Stimulated activated CD4-positive, alpha-beta T cell treated with anti-CD3 and anti-CD28 coated beads, TNF-alpha, amount 100 ng/mL, for 1 hour (primary cell): ENCODE measurements at places on chromosomes 1 and 21.

DNA sequence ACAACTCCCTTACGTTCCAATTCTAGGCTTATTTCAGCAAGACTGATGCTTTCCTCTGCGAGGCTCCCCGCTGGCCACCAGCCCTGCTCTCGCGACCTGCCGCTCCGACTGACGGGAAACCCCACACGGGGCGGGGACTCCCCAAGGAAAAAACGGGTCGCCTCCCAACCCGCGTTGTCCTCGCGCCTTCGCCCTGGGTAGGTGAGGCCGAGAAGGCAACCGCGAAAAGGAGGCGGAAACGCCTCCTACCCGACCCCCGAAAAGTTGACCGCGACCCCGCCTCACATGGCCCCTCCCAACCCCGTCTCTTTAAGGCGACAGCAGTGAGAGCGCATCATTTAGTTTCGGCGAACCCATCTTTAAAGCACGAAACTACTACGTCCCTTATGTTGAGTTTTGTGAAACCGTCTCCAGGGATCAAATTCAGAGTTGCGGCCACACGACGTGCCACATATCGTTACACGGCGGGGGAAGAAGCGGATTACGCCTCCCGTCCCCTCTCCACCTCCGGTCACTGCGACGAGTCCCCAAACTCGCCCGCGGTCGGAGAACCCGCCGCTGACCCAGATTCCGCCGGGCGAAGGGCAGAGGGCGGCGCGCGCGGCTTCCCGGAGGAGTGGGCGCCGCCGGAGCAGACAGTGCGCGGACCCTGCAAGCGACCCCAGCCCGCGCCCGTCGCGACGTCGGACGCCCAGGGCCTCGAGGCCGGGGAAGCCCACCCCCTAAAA is 1.2 kb downstream of the ANP32E start:
- DNase-seq = peak; percentile 71

- no peak for DNase-seq
These were observed 2.4 kb upstream of the FCGR2A start for GRCh38 chr1:161502641-161503393.

GRCh38 chr1:237799762-237800474 is 90.8 kb downstream of the ZP4 start:
- DNase-seq = no peak

DNA sequence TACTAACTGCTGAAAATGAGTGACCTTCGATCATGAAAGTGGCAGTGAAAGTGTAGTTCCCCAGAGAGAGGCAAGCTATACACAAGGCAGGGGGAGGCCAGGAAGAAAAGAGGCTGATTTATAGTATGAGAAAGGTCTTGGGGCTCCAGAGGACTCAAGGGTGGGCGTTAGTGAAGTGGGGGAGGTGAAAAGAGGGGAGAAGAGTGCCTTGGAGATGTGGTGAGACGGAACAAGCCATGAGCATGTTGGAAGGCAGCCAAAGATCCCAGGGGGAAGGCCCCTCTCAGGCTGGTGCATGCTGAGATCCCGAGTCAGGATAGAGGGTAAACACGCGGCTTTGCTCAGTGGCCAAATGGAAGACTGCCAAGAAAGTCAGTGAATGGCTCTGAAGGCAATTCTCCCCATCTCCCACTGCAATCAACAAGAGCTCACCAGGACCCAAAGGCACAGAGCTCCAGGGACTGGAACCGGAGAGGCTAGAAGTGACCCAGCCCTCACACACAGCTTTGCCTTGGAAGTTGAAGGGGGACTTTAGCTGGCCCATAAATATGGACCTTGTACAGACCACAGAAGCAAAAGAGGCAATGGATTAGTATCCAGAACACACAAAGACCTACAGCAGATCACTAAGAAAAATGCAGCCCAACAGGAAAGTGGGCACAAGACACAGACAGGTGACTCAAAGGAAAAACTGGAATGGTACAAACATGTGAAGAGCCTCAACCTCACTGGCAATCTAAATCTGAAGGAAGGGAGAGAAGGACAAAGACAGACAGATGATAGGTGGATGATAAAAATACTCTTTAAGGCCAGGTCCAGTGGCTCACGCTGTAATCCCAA is 49.6 kb downstream of the HSF2BP start:
- DNase-seq = no peak

DNA sequence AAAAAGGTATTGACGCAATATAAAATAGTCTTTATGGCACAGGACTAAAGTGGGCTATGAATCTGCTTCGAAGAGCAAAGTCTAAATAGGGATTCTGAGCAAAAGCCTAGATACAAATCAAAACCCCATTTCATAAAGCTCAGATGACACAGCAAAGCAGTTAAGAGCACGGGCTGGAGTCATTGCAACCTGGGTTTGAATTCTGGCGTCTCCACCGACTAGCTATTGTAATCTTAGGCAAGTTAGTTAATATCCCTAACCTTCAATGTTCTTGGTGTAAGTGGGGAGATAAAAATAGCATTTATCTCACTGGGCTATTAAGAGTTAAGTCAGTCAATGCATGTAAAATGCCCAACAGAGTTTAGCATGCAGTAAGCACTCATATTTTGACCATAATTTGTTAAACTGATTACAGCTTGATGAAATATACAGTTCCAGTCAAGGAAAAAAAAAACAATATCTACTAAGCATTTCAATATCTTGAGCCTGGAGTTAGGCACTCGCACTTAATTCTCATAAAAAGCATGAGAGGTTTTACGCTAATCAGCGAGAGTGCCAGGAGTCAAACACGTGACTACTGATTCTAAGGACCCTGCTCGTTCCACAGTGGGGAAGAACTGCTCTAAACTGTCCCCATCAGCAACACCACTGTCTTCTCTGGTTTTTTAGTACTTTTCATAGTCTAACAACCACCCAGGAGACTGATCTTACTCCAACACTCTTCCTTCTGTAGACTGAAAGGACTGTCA is 75.5 kb downstream of the JAK1 start:
- DNase-seq = no peak

DNA sequence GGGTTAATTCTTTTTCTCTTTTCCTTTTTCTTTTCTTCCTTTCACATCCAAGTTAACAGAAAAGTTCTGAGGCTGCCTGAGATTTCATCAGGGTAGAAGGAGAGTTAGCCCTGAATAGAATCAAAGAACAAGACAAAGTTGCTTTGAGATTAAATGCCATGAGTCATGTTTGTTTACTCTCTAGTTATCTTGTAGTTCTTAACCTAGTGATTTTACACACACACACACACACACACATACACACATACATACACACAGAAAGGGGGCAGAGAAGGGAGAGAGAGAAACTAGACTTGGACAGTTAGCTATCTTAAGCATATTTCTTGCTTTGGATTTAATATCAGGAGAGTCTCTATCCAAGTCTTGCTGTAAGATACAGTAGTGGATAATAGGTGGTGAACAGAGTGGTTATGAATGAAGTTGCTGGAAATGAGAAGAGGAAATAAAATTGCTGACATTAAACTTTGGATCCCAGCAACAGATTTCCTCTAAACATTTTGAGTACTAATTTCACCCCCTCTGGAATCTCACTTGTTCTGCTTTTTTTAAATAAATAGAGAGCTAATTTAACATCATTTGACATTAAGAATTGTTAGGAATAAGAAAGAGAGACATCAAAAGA is 19.9 kb downstream of the PLA2G4A start:
- DNase-seq = no peak

DNA sequence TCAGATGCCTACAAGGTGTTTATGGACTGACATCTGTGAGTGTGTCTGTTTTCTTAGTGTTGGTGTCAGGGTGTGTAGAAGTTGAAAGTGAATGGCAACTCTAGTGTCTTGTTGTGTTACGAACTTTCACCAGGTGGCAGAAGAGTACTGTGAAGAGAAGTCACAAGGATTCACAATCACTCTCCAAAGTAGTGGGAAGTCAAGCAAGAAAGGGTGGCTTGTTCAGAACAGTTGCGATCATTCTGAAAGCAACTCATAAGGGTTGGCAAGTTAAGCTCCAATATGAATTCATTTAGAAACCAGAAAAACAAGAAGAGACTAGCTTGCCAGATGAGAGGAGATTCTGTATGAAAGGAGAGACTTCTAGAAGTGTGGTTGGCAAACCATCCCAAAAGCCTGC is 86.1 kb downstream of the FASLG start:
- DNase-seq = no peak

- no peak for DNase-seq
These were observed 451.1 kb downstream of the RWDD3 start for GRCh38 chr1:95685081-95685480.

DNA sequence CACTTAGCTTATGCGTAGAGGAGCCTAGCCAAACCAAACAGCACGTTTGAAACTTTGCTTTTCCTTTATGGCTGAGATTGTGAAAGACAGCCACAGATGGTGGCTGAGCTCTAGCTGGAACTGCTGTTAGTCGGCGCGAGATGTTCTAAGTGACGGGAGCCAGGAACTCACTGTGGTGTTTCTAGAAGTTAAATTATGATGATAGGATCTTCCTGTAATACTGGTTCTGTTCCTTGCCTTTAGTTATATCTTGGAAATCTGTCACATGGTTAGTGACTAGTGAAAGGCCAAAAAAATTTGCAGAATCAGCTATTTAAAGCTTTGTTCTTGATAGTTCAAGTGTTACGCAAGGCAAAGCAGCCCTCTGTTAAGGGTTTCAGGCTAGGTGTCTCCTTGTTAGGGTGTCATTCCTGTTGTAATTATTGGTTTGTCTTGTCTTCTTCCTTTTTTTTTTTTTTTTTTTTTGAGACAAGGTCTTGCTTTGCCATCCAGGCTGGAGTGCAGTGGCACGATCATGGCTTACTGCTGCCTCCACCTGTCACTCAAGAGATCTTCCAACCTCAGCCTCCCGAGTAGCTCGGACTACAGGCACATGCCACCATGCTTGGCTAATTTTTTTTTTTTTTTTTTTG is 22.6 kb downstream of the AK4 start:
- DNase-seq = no peak

DNA sequence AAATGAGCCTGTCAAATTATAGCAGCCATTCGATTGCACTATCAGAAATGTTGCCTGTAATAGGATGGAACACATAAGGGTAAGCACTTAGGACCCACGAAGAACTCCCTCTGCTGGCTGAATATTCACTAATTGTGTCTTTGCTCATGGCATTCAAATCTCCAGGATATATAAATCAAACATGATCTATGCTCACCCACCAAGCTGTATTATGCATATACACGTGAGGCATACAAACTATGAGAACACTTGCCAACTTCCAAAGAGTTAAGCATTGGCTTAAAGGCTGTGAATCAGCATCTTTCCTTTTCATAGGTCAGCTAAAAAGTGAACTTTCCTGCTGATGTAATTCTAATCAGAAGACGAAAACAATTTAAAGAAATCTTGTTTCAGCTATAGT is 34.5 kb downstream of the TMPRSS15 start:
- DNase-seq = no peak

- DNase-seq = no peak
These were observed 101.3 kb upstream of the SLC25A33 start for GRCh38 chr1:9437961-9438430.

DNA sequence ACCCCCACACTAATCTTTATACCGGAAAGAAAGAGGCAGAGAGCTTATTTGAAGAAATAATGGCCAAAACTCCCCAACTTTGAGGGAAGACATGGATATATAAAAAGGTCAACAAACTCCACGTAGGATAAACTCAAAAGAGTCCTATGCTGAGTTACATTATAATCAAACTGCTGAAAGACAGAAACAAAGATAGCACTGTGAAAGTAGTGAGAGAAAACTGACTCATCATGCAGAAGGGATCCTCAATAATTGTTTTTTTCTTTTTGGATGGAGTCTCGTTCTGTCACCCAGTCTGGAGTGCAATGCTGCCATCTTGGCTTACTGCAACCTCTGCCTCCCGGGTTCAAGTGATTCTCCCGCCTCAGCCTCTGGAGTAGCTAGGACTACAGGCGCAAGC is 48.5 kb upstream of the TTC39A start:
- DNase-seq = no peak

DNA sequence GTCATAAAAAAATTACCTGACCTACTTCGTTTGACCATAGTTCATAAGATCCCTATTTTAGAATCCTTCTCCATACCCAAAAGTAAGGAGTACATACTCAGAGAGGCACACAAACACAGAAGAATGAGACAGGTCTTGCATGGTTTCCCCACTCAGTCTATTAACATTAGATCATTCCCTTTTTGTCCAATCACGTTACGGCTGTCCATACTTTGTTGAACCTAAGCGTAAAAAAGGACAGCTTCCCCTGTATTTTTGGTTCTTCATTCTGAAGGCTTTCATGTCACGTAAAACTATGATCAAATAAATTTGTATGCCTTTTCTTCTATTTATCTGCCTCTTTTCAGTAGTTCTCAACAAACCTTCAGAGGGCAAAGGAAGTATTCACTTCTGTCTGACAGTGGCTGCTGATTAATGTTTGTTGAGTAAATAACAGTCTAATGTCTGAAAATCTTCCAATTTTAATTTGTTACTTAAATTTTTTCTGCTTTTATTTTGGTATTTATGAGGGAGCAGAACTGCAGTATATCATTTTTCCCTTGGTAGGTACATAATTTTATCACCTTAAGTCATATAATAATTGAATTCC is 16.4 kb downstream of the PKN2 start:
- no peak for DNase-seq

DNA sequence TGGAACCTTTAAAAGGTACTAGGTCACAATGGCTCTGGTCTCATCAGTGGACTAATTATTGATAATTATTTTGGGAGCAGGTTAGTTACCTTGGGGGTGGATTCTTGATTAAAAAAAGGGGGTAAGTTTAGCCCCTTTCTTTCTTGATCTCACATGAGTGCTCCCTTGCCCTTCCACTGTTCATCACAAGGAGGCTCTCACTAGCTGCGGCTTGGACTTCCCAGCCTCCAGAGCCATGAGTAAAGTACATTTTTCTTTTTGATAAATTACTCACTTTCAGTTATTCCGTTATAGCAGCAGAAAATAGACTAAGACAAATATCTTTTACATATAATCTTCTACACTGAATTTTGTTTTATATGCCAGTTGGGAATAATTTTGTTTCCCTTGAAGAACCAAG is 254.8 kb upstream of the DEPDC1 start:
- no peak for DNase-seq

DNA sequence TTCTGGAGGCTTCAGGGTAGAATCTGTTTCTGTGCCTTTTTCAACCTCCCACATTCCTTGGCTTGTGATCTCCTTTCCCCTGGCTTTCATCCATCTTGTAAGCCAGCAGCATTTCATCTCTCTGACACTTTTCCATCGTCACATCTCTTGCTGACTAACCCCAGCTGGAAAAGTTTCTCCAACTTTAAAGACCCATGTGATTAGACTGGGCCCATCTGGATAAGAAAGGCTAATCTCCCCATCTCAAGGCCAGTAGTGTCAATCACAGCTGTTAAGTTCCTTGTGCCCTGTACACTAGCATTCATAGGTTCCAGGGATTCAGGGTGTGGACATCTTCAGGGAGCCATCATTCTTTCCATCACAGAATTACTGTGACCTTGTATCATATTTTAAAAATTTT is 452.1 kb downstream of the TTLL7 start:
- DNase-seq = no peak

GRCh38 chr1:212794561-212795014 is 2.9 kb downstream of the TATDN3 start:
- no peak for DNase-seq

- no peak for DNase-seq
These were observed 266.9 kb downstream of the ASTN1 start for GRCh38 chr1:176897350-176898236.

- DNase-seq = no peak
These were observed 132.2 kb downstream of the TIAM1 start for GRCh38 chr21:31211836-31212235.

GRCh38 chr1:9438431-9439073 is 100.7 kb upstream of the SLC25A33 start:
- no peak for DNase-seq
